ENCODE measurements at places on chromosomes 4 and X. TPM values are rescaled to one million over a fixed set of nuclear protein-coding genes. Genes with fewer than 3 reads are reported as not detected.

GRCh38 chr4:137997496-137997895 lies 244.7 kb downstream of the SLC7A11 start:
- DNase-seq, result no peak

DNA sequence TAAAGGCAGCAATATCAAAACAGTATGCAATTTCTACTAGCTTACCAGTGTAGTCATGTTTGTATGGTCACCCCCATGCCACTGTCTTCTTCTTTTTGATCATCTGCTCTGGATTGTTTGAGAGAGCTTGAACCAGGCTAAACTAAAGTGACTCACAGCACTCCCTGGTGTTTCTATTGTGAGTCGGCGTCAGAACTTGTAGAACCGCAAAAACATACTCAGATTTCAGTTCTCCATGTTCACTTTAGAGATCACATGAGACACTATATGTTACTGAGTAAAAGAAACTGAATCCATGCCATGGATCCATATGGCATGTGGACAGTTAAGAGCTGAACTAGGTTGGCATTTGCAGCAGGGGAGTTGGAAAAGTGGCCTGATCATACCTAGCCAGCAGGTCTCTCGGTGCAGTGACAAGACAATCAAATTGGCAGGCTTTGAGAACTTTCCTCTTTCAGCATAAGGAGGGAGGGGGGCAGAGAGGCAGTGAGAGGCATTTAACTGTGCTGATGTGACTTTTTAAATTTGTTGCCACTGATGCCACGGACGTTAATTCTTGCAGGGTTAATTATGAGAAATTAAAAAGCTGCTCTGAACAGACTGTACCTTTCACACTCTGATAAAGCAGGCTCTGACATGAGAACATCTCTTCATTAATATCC lies 88.4 kb downstream of the AFF2 start:
- no peak for DNase-seq

GRCh38 chr4:41267997-41268396 lies 11.3 kb downstream of the UCHL1 start:
- no peak for DNase-seq

DNA sequence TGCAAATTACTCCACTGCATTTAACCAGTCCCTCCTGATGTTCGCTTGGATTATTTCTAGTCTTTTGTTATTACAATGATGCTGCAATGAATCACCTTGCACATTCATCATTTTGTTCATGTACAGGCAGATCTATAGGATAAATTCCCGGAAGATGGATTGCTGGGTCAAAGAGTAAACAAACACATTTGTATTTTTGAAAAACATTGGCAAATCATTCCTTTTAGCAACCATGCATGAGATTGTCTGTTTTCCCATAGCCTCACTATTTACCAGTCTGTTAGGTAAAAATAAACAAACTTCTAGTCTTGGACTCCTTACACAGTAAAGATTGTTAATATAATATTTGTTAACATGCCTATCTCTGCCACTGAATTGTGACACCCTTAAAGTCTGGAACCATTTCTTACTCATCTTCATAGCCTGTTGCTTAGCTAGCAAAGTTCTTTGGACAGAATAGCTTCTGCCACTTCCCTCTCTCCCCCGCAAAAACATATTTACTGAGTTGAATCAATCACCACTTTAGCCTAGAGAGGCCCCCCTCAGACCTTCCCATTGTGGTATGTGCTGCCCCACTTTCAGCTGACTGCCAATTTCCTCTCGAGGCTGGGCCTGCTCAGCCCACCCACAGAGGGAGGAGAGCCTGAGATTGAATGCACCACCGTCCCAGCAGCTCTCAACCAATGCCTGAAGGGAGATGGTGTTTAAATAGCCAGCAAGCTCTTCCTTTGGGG lies 108.4 kb upstream of the ATXN3L start:
- peak; percentile 72 for DNase-seq

DNA sequence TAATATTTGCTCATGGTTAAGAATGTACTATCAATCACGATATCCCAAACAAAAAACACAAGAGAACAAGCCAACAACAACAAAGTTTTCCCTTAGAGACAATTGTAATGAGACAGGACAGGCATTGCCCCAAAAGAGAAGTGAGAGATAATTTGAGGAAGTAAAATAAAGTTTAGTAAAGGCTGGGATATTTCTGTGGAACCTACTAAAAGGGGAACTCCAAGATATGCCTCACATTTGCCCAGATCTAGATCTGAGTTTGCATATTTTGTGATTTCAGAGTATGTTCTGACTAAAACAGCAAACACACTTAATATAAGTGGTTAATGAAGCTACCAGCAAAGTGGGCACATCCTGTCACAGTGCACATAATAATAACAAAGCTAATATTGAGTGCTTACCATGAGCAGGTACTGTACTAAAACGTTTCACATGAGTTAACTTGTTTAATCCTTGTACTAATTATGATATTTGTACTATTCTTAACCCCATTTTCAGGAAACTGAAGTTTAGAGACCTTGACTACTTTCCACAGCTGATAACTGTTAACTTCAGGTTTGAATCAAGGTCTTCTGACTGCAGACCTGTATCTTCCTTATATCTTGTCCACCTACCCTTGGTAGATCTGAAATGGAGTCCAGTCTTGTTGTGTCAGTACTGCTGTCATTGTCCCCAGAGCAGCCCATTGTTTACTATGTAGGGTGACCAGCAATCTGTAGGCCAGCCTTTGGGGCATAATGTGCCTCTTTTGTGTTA lies 26.0 kb upstream of the BMP2K start:
- no peak for DNase-seq

DNA sequence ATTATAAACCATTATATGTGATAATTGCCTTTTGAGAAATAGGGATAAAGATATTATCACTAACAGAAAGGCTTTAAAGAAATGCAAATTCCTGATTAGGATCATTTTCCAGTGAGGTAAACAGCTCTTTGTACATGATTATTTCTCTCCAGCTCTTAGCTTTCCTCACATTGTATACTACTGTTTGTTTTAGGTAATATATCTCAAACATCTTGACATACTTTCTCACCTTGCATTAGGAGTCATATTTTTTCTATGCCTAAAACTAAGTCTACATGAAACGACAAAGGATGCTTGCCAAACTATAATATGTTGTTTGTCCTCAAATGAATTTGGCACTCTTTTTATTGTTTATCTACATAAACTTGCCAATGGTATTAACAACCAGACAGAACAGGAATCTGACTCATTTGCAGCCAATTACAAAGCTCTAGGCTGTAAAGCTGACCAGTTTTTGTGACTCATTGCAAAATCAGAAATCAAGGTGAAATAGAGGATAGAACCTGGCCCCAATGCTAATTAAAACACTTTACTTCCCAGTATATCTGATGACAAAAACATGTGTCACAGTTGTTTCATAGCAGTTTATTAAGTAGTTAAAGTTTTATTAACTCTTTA lies 107.0 kb downstream of the IQCM start:
- DNase-seq, result peak; percentile 46

GRCh38 chr4:141375855-141376254 lies 155.2 kb downstream of the ZNF330 start:
- peak; percentile 93 for DNase-seq

DNA sequence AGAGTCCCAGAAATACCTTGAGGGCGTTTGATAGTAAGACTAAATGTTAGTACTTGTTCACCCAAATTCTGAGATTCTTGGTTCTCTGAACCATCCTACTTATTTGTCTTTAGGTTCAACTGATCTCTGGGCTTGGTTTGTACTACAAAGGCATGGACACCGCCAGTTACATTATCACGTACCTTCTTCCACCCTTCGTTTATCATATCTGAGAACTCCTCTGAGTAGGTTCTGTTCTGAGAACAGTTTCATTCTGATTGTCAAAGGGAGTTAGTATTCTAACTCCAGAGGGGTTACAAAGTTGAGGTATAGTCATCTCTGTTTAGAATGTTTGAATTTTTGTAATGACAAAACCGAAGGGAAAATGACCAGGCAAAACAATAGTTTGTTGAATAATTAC lies 19.3 kb downstream of the ZFX start:
- no peak for DNase-seq

DNA sequence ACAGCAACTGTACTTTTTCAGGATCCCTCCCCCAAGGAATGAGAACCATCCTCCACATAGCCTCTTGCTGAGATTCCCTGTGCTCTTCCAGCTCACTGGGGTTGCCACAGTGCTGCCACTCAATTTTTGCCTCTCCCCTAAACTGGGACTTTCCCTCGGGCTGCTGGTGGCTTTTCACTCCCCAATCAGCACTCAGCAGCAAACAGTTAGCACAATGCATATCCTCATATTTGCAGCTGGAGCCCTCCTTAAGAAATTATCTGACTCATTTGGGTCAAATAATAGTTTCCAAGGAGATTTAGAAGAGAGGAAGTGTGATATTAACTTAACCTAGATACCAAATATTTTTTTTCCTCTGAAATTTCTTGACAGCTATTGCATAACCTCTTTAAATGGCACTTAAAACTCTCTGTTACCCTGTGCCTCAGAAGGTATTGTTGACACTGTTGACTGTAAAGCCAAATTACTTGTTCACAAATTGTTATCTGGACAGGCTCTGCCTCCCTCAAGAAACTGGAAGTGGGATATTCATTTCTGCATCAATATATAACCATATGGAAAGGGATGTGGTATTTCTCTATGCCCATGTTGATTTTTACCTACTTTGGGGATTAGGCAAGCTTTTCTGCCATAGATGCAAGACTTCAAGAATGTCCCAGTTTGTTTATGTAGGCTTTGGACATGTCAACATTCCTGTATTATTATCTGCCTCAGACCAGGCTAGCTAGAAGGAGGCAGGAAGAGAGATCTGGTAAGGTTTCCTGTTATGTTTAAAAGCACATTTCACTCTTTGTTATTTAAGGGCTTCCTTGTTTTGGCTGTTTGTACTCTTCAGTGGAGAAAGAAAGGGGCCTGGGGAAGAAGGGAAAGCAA lies 58.0 kb downstream of the SEPTIN11 start:
- peak; percentile 83 for DNase-seq

- peak; percentile 44 for DNase-seq
Measured at GRCh38 chr4:5874811-5875449, 18.0 kb downstream of the CRMP1 start.

DNA sequence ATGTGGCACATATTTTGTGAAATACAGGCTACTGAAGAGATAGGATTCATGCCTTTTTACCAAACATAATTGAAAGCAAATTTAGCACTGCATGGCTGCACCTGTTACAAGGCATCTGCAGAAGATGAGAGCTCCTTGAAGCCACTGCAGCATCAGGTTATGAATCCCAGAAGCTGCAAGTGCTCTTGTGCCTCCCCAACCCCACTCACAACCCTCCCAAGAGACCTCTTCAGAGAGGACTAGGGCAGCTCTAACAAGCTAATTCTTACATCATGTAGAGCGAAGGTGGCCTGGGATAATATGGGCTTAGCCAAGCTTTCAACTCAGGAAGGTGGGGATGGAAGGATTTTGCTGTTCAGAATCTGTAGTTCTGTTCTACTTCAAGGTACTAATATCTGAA lies 27.2 kb downstream of the MFAP3L start:
- DNase-seq, result no peak

- DNase-seq, result peak; percentile 80
Measured at GRCh38 chrX:108439426-108439942, at the start of gene COL4A5. Gene COL4A5, plus strand, starts transcription at chrX:108439838. Its CDS starts 288 bp downstream, at chrX:108440126.

DNA sequence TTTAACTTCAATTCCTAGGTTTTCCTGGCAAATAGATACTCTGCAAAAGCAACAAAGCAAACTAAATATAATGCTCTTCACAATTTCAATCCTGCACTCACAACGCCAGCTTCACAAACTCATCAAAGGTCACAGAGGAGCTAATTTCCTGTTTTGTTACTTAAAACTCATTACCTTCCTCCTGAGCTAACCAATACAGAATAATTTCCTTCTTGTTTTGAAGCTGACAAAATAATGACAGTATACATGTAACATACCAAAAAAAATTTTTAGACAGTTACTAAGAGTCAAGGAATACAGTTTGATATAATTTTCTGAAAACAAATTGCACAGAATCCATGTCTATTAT lies 17.9 kb downstream of the CNOT6L start:
- DNase-seq, result no peak

DNA sequence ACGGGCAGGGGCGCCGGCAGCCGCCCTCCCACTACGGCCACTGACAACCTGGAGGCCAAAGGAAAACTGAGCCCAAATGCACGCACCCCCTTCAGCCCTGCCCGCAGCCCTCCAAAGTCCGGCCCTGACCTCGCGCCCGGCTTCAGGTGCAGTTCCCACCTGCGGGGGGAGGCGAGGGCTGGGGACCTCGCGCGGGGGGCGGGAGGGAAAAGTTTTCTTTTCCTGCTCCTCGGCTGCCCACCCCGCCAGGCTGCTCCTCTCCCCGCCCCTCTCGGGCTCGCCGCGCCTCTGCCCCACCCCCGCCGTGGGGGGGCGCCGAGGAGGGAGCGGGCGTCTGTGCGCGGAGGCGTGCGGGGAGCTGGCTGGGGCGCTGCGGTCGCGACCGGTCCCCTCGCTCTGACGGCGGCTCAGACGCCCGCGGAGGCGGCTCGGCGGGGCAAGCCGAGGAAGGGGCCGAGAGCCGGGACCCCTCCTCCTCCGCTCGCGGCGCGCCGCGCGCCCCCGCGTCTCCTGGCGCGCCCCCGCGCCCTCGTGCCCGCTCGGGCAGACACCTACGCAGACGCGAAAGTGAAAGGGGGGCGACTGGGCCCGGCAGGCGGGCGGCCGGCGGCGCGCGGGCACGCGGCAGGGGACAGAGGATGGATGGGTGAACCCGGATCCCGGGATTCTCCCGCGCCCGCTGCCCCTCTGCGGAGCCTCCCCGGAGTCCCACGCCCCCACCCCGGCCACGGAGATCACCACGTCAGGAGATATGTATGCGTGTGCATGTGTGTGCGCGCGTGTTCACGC lies 3.1 kb upstream of the NR3C2 start:
- no peak for DNase-seq

GRCh38 chr4:169314906-169315305 lies 44.1 kb upstream of the SH3RF1 start:
- peak; percentile 70 for DNase-seq

DNA sequence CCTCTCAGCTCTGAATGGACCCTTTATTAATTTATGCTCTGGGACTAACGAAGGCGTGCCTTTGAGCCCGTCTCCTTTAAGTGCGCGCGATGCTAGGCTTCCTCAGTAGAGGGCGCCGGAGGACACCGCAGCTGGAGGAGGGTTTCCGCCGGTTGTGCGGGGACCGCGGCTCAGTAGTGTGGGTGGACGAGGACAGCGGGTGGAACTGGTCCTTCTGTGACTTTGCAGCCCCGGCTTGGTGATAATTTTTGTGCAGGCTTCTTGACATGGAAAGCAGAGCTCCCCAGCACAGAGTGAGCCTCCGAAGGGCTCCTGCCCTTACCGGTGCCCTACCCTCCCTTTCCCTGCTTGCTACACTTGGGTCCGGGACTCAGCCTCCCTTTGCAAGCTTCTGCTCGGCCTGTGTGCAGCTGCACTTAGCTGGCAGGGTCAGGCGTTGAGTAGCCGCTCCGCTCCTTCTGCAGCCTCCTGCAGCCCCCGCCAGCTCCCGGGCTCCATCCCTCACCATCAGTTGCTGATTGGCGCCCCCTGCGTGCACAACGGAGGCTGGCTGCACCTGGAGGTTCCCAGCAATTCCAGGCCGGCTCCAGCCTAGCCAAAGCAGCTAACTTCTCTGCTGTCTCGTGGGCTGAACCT lies 26.8 kb upstream of the BOD1L1 start:
- peak; percentile 68 for DNase-seq

Gene MAGEB17
- under 0.01 TPM for total RNA-seq

Gene MAGED4
- 9.9 TPM for total RNA-seq

Gene SEPSECS
- 6.7 TPM for total RNA-seq

Gene RAB33A
- 1.6 TPM for total RNA-seq

Gene NXF3
- total RNA-seq, result not detected

Gene RNF128
- 4.8 TPM for total RNA-seq

Gene PWWP3B
- total RNA-seq, result not detected

Gene VCX3A
- not detected for total RNA-seq

Gene FRAS1
- under 0.01 TPM for total RNA-seq

Gene POLN
- total RNA-seq, result 0.72 TPM

Data from IMR-90 (cell line).